ENCODE measurements at places on chromosomes 12 and 14.

- no peak for DNase-seq
These were observed 2.0 kb downstream of the DYRK2 start for GRCh38 chr12:67650388-67651131.

DNA sequence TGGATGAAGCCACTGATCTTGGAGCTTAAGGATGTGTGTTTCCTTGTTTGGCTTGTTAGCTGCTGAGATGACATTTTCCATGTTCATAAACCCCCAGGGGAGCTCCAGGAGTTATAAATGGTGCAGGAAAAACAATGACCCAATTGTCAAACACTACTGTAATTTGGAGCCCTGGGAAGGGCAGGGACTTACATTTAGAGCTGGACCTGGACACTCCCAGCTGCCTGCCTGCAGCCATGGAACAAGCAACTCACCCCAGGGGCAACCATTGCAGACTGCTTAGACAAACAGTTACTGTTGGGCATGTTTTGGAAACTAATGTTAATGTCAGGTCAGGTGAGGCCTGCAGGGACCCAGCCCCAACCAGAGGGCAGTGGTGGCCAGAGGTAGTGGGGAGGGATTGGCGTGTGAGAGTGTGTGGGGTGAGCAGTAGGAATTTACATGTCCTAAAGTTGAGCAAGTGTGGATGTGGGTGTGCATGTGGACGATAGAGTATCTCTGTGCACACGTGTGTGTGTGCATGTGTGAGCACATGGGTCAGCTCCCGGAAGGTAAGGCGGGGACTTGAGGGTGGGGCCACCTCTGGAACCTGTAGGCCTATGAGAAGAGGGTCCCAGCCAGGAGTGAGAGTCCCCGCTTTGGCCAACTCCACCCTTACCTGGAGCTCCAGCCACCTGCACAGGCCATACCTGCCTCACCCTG is 86.4 kb upstream of the NOS1 start:
- no peak for DNase-seq

- no peak for DNase-seq
These were observed 12.2 kb upstream of the CALCOCO1 start for GRCh38 chr12:53739214-53740129.

GRCh38 chr12:75471902-75472890 is 8.4 kb upstream of the GLIPR1 start:
- no peak for DNase-seq

- no peak for DNase-seq
These were observed 133.6 kb upstream of the NAV3 start for GRCh38 chr12:77697126-77697525.

DNA sequence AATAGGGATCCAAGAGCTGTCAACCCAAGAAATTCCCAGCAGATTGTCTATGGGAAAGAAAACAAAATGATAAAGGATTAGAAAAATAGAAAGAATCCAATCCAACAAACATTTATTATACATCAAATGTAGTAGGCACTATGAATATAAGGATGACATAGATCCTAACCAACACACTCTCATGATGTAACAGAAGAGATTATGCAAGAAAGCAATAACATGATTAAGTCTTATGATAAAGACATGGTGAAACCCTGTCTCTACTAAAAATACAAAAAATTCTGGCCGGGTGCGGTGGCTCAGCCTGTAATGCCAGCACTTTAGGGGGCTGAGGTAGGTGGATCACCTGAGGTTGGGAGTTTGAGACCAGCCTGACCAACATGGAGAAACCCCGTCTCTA is 2.7 kb downstream of the MED6 start:
- no peak for DNase-seq

DNA sequence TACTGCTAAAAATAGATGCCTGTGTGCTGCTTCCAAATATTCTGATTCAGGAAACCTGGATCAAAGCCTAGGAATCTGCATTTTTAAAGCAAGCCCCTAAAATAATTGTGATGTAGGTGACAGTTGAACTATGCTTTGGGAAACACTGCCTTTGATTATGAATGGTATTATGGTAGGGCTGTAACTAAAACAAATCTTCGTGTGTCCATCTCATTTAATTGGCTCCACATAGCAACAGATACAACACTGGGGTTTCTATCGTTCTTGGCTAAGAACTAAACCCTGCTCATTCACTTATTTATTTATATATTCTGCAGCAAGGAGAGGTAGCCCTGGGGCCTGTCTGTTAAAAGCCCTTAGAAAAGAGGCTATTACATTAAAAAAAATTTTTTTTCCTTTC is 23.0 kb upstream of the ITGA5 start:
- DNase-seq: peak; percentile 28

DNA sequence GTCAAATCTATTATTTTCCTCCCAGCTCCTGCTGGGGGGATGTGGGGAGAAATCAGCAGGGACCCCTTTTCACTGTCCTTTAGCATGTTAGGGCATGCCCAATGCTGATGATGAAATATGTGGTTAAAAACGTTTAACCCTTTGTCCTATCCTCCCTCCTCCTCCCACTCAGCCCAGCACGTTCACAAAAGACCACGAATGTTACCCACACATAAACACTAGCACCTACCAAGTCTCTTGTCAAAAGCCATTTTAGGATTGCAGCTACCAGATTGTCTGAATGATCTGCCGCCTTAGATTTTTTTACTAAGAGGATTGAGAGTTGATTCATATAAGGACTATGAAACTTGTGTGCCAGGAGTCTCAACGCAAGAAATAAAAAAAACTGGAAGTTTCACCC is 70.4 kb downstream of the TBK1 start:
- no peak for DNase-seq

Data from M059J (cell line).